ENCODE measurements at places on chromosomes 3 and 15.
A peak's percentile ranks its signal among the peaks of the same experiment; 100 is the strongest.

- DNase-seq, result no peak
Measured at GRCh38 chr3:101303089-101303731, 17.2 kb downstream of the IMPG2 start.

DNA sequence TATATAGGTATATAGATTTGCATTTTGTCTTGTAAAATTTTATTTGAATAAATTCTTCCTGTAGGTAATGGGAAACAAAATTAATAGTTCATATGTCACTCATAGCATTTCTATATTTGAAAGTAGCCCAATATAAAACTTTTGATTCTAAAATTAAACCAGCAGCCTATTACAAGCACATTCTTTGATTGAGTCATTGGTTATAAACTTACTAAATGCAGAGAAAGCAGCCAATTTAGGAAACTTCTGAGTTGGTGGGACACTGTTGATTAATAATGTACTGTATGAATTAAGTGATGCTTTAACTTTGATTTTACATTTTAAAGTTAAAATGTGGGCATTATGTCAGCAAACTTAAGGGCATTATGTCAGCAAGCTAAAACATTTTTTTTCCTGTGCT is 34.5 kb downstream of the NR1D2 start:
- DNase-seq, result no peak

DNA sequence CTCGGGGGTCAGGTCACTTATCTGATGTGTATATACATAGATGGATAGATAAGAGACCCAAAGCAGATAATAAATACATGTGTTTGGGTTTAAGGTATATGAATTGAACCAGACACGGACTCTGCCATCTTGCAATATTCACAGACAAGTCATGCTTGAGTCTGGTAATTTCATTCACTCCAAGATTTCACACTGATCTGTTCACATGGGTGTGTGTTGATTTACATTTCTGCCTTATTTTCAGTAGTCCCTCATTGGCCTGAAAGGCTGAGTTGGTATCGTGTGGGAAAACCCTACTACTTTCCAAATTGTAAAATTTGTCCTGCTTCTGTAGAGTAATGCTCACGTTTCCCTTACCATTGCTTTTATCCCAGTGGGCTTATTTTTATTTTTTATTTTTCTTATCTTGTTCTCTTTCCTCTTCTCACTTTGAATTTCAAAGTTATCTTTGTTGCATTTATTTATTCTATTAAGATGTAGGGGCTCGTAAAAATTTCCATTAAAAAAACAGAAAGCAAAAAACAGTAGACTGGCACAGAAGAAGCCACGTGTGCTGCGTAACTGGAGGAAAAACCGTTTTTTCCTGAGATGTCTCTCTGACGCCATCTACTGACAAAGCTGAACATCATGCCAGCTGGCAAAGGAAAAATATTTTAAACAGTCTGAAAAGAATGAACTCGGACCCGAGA is 10.8 kb upstream of the MFSD1 start:
- no peak for DNase-seq

GRCh38 chr3:110859336-110859735 is 212.3 kb upstream of the NECTIN3 start:
- no peak for DNase-seq

DNA sequence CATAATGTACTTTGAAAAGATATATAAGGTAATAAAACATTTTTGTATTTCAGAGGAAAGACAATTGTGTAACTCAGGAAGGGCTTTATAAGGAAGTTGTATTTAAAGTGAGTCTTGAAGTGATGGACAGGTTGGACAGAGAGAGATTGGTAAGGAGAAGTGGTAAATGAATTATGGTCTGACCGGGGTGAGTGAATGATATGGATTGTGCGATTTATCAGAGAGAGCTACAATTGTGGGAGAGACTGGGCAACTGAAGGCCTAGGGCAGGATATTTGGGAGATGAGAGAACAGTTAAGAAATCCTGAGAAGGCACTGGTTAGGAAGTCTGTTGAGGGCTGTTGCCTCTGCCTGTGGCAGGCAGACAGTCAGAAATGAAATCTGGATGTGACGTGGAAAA is 14.8 kb downstream of the IL1RAP start:
- no peak for DNase-seq

GRCh38 chr3:191151653-191152052 is 47.4 kb upstream of the OSTN start:
- DNase-seq, result no peak

GRCh38 chr3:194582196-194582905 is 50.9 kb downstream of the TMEM44 start:
- no peak for DNase-seq

- no peak for DNase-seq
Measured at GRCh38 chr3:22981861-22982260, 221.3 kb upstream of the UBE2E2 start.

DNA sequence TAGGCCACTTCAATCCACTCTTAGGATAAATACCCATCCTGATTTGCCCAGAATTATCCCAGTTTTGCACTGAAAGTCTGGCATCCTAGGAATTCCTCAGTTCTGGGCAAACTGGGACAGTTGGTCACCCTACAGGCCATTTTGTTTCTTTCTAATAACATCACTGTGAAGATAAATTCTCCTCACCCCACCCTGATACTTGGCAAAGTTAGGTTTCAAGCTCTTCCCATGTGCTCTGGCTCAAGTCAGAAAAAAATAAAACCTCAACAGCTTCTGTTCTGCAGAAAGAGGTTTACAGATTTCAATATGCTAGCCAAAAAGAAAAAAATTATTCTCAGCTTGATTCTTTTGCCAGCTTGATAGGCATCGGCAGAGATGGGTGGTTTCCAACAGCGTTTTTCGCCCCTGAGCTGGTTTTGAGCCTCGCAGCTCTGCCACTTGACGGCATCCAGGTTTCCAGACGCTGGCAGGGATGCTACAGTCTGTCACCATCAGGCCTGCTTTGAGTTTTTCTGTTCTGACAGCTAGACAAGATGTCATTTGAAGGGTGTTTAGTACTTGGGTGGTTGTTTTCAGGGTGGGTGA is 171.4 kb downstream of the SSR3 start:
- no peak for DNase-seq

DNA sequence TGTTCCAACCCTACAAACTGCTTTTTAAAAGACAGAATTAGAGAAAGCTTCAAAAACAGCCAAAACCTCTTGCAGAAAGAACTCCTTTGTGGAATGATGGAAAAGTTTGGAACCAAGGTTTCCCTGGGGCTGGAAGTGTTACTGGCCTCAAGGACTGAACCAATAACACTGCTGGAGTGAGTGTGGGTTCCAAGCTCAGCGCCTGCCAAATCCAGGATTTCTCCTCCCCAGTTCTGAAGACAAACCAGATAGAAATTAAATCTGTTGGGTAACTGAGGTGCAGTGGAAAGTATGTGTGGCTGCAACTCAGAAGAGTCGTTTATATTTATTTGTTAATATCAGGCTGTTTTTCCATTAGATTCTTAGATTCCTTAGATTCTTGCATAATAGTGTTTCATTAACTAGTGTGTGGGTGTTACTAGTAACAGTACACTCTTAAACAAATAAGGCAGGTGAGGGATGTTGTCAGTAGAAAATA is 66.5 kb upstream of the FNDC3B start:
- DNase-seq, result no peak

GRCh38 chr3:156820692-156821080 is 5.5 kb upstream of the LEKR1 start:
- DNase-seq, result no peak

GRCh38 chr3:193884652-193885051 is 251.3 kb upstream of the HES1 start:
- DNase-seq, result no peak

DNA sequence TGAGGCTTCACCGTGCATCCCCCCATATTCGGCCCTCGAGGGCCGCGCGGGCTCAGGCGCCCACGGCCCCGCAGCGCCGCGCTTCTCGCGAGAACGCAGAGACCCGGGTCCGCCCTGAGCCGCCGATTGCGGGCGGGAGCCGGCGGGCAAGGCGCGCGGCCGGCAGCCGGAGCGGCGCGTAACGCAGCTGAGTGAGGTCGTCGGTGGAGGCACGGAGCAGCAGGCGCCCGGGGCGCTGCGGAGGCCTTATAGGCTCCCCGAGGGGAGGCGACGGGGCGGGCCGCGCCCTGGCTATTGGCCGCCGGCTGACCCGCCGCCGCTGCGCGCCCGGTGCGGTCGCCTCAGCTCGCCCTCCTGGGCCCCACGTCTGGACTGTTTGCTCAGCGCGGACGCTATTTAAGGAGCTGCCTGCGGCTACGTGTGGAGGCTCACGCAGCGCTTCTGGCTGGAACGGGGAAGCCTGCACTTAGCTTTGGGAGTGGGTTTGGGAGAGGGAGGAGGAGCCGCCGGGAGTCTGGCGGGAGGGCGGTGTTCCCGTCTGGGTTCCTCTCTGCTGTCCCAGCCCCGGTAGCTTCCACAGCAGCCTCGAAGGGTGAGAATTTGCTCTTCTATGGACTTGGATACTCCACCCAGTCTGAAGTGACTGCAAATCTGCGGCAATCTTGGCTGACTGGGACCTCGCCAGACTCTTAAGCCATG is at the start of gene PLOD2:
TSS of gene PLOD2 (minus strand) at position 221 of the 699 bp plus-strand sequence. CDS start at position 26, 195 bp downstream.
- DNase-seq, result peak; percentile 39
